Fibroblast of upper back skin (primary cell): ENCODE measurements at places on chromosomes 12 and 14.

- DNase-seq: peak; percentile 94
Measured at GRCh38 chr12:65524666-65525065, 246.2 kb downstream of the MSRB3 start.

DNA sequence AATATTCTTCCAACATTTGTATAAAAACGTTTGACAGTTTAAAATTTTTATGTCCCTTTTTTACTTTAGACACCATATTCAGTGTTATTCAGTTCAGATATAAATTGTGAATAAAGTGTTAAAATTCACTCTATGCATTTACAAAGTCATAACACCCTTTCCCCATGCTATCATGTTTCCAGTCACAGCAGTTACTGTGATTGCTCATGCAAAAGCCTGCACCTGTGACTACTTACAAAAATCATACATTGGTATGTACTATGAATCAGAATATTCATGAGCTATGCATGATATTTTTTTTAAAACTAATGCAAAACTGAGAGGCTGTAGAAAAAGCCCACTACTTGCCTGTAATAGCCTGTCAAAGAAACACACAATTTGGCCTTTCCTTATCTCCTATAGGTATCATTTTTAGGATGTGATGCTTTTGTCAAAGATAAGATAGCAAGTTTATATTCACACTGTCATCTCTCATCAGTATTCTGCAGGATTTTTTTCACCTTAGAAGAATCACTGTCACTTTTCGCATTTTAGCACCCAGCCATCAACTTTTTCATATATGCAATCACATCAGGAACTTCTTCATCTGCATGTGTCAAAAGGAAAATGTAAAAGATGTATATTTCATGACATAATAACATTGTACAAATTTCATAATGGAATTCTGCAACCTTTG is 443.2 kb downstream of the C12orf50 start:
- DNase-seq: no peak

DNA sequence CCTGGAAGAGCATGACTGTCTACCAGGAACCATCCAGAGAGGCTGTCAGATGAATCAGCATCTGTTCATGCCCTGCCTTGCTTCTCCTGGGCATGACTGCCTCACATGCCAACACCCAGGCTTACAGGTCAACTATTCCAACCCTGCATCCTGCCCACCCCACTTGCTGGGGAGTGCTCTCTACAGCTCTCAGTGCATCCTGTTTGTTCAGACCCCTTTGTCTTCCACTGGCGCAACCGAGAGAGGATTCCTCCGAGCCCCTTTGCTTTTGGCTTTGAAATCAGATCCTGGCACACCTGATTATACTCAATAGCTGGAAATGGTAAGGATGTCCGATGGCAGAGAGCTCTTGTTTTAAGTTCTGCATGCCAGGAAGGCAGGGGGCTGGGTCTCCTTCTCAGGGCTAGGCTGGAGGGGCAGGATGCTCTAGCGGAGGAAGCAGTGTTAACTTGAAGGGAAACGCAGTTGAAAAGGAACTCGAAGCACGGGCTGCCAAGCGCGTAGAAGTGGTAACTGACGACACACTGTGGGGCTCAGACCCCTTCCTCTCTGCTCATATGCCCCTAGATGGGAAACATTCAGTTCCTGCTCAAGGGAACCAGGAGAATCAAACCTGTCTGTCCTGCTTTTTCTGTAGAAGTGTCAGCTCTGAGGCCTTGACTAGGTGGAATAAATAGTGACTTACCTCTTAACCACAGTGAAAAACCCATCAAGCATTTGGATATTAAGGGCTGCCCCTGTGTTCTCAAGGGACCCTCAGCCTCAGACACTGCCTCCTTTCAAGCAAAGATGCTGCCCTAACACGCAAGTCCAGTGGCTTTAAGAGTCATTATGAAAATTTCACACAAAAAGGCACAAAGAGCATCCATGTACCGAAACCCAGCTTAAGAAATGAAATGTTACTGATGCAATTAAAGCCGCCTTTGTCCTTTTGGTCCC is 297.5 kb downstream of the ZFP36L1 start:
- DNase-seq: no peak

GRCh38 chr12:80681786-80682185 is 25.6 kb upstream of the MYF6 start:
- no peak for DNase-seq

DNA sequence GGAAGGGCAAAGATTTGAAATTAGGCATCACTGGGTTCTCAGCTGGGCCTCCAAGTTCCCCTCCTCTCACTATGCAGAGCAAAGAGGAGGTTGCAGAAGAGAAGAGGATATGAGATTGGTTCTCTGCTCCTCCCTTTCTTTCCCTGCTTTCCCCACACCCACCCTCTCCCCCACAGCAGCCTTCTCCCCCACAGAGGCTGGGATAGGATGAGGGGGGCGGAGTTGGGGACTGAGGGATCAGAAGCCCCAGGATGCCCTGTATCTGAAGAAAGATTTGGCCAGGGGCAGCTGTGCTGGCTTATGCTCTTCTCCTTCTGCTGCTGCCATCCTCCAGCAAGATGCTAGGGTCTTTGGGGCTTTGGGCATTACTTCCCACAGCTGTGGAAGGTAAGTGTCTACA is at the start of gene AMHR2:
Gene AMHR2 (plus strand): TSS at position 259 of the 400 bp plus-strand sequence. CDS start 80 bp downstream, at position 339.
- DNase-seq: no peak

GRCh38 chr12:100574187-100575074 is 947 bp downstream of the GAS2L3 start:
- DNase-seq: no peak

GRCh38 chr12:1059162-1059561 is 68.1 kb downstream of the ERC1 start:
- no peak for DNase-seq

GRCh38 chr14:40188006-40188405 is 755.8 kb upstream of the FBXO33 start:
- DNase-seq: peak; percentile 4

- DNase-seq: no peak
Measured at GRCh38 chr12:68749443-68749842, 3.5 kb downstream of the SLC35E3 start.

DNA sequence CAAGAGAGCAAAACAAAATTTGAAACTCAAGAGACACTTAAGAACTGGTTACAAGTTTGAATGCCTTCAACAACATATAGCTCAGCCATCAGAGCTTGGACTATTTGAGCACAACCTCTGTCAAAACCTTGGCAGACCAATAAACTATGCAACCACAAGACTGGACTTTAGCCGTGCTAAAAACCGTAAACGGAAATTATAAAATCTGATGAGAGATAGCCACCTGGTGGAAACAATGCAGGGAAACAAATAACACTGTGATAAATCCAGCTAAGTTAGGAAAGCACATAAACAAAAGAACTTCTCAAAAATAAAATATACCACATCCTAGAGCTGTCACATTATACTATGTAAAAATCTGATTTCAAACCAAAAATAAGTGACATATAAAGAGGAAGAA is 1074.2 kb upstream of the NOVA1 start:
- DNase-seq: no peak

GRCh38 chr12:11631288-11631687 is 18.2 kb upstream of the ETV6 start:
- no peak for DNase-seq

- DNase-seq: no peak
Measured at GRCh38 chr14:103156651-103157378, 33.6 kb downstream of the TNFAIP2 start.

- no peak for DNase-seq
Measured at GRCh38 chr14:78405079-78405856, 235.1 kb downstream of the NRXN3 start.

- DNase-seq: no peak
Measured at GRCh38 chr14:93464271-93464670, 33.5 kb downstream of the UNC79 start.

DNA sequence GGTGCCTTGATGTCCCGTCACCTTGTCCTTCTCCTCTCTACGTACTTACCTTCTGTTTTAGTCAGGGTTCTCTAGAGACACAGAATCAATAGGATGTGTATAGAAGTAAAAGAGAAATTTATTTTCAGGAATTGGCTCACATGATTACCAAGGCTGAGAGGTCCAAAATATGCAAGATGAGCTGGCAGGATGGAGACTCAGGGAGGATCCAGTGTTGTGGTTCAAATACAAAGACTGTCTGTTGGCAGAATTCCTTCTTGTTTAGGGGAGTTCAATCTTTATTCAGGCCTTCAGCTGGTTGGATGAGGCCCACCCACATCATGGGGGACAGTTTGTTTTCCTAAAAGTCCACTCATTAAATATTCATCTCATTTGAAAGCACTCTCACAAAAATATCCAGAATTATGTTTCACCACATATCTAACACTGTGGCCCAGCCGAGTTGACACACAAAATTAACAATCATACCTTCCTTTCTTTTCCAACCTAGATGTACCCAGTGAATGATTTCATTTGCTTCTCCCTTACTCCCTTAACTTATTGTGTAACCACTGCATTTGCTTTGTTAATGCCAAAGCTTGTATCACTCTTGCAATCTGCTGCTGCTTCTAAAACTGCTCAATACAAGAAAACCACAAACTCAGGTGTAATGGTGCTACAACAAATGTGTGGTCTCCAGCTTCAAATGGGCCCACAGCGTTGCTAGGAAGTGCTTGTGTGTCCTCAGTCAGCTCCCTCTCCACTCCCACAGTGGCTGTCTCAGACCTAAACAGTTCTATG is 195.4 kb upstream of the ARHGAP5 start:
- DNase-seq: peak; percentile 59

DNA sequence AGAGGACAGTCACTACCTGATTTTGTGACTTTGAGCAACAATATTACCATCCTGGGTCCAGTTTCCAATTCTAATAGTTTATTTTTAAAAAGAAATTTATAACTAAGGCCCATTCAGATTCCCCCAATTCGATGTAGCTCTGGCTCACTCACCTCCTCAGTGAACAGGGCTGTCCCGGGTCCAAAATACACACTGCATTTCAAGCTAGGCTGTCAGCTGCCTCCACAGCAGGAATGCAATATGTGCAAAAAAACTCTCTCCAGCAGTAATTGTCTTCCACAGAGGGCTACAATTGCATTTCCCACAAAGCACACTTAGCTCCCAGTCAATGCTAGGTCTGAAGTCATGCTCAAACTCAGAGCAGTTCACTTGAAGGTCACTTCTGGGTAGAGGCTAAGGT is 39.3 kb upstream of the ZNF641 start:
- DNase-seq: no peak

DNA sequence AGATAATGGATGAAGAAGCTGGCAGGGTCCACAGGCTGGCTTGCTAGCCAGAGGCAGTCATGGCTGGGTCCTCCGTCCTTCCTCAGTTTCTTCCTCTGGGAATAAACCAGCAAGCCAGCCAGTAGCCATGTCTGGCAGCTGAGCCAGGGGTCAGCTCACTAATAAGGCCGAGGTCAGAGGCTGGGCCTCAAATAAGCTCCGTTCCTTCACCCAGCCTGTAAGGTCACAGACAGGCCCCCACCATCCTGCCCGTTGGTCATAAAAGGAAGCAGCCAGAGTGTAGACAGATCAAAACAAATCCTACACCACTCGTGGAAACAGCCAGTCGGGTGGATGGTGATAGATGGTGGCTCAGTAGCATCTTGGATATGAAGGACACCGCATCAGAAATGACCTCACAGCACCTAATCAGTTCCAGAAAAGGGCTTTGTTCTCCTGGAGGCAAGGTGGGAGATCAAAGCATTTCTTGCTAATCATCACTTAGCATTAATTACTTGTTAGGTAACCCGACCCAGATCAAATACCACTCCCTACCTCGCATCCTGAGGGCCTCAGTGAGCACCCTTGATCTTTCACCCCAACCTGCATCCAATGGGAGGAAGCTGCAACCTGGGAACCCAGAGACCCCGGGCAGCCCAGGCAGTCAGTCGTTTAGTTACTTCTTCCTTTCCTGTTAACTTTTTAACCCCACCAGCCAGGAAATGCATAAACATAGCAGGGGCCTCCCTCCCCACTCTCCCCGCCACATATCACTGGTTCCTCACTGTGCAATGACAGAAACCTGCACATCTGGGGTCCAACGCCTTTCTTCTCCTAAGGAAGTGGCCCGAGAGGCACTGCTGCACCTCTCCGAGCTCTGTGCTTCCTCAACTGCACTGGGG is 90.2 kb downstream of the KDM2B start:
- no peak for DNase-seq

- no peak for DNase-seq
Measured at GRCh38 chr12:108315486-108316105, 23.5 kb downstream of the CMKLR1 start.

- no peak for DNase-seq
Measured at GRCh38 chr12:72523754-72524153, 251.6 kb downstream of the TRHDE start.
